Fibroblast of upper back skin (primary cell): ENCODE measurements at places on chromosomes 11 and 22.
A peak's percentile ranks its signal among the peaks of the same experiment; 100 is the strongest.

DNA sequence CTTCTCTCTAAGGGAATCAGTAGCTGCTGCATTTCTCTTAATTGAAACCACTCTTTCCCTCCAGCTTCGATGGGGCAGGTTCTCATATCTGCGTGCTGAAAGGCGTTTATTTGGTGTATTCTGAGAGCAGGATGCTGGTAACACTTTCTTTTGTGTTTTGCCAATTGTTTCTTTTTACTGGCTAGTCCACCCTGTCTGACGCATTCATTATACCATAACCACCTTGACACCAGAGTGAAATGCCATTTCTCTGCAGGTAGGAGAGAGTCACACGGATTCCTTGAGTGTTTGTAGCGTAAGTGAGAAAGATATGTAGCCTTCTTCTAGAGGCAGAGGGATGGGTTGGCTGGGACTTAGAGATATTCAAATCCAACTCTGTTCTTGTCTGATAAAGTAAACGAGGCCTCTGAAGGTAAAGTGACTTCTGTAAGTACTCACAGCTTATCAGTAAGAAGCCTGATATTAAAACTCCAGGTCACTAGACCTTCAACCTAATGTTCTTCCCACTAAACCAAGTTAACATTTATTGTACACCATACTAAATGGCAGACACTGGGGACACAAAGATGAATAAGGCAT, 21.4 kb downstream of the CD44 start:
- no peak for DNase-seq

DNA sequence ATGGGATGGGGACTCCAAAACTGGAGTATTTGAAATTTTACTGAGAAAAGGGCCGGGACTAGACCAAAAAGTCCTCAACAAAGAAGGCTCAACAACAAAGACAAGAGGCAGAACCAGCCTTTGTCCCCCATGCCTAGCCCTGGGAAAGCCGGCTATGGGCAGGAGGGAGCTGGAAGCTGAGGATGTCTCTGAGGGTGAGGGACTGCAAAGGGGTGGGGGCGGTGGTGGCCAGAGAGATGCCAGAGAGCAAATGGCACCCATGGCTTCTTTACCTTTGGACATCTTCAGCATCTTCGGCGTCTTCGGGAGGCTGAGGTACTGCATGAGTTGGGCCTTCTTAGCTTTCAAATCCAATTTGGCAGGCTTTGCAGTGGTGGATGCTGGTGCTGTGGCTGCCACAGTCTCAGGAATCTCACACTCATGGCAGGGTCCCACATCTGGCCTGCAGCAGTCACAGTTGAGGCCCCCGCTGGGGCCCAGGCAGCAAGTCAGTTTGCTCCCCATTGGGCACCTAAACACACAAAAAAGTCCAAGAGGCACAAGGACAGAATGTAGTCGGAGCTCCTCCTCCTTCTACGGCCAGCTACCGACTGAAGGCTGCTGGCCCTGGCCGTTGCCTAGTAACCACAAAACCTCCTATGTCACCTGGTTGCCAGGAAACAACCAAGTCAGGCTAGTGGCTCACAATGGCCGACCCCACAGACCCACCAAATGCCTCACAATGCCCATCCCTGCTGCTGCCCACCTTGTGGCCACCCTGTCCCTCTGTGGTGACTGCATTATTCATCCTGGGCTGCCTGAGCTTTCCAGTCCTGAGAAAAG, at the start of gene C22orf42:
Gene C22orf42, minus strand, starts transcription at position 592 of the 822 bp plus-strand sequence. Its CDS starts 88 bp downstream, at position 504.
- no peak for DNase-seq

GRCh38 chr22:38316364-38317121, 690 bp downstream of the CSNK1E start:
- peak; percentile 45 for DNase-seq

DNA sequence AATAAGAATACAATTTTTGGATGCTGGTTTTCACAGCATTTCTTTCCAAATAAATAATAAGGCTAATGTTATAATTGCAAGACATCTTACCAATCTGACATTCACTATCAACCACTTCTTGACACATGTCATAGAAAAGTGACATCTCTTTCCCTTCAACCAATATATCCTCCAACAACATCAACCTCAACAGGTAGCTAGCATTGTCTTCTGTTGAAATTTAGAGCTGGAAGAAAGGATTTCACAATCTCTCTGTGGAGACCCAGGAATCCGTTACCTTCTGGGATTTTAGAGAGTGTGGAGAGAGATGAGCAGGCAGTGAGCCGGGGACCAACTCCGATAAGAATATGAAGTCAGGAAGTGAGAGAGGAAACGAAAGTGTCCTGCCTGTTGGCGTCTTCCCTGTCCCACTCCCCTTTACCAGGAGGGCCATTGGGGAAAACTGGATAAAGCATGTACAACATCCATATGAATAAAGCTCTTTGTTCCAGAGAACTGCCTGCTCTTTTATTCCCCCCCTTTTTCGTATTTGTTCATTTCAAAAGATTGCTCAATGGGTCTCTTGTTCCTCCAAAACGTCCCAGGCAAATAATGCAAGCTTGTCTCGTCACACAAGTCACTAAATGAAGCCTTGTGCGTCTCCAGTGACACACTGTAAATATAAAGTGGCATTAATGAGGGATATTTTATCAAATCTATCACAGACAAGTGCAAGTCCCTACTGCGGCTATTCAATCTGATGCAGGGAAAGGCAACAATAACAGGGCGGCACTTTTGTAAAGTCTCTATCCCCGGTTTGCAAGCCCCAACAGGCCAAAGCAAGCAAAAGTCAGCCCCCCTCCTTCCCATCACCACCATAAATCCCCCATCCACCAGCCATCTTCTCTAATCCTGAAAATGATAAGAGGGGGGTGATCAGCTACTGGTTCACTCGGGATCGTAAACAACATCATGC, 3.4 kb downstream of the CADM1 start:
- DNase-seq: no peak

- DNase-seq: peak; percentile 70
Measured at GRCh38 chr11:27902981-27903624, 202.8 kb upstream of the BDNF start.
